ENCODE measurements at places on chromosomes 7 and 10.

DNA sequence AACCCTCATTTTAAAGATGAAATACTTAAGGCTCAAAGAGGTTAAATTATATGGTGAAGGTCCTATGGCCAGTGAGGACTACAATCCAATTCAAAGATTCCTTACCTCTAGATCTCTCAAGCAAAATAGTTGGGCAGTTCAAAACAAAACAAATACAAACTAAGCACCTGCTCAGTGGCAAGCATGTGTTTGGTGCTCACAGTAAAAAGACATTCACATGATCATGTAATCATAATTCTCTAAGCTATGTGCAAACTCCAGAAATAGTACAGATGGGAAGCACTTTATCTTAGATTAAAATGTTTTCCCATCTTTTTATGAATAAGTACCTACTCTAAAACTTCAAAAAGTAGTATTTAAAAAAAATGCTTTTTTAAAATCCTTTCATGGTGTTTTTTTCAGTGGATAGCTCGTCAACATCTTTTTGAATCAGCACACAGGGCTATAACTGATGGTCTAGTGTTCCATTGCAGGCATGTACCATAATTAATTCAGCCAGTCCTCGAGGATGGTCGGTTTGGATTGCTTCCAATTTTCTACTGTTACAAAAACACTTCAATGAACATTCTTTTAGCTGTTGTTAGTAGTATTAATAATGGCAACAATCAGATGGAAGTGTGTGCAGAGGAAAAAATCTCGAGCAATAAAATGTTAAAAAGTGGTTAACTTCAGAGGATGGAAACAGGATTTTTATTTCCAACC lies 58.4 kb downstream of the CHCHD3 start:
- no peak for DNase-seq

- DNase-seq: no peak
Measured at GRCh38 chr7:36116347-36117202, 36.5 kb upstream of the EEPD1 start.

GRCh38 chr10:77077316-77077945 lies 560.2 kb downstream of the KCNMA1 start:
- no peak for DNase-seq

DNA sequence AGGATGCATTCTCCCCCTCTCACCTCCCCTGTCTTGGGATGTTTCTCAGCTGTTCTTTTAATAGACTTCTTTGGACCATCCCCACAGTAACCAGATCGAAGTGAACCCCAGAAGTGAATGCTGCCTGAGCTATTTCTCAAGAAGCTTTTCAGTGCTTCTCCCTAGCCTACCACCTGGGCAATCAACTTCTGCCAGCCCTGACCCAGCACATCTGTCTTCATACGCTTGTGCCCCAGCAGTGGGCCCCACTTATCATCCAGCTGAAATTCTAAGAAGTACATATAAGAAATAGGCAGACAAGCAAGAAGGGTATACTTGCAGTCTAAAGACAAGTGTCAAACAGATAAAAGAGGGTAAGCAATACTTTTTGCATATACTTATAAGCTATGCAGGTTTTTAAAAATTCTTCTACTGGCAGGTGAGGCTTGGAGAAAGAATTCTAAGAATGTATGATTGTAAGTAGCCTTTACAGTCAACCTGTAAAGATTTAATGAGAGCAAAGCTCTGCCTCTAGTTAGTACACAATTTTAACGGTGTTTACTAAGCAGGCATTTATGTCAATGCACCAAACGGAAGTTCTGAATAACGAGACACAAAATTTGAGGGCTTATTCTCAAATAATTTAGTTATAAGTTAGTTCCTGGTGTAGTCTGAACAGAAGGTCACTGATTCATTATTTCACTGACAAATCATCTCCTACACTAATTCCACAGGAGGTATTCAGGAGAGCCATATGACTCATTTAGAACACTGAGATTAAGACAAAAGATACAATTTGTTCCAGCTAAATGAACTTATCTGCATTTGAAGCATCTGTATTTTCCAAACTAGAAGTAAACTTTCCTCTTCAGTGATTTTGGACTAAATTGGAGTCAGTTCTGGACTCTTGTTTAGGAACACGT lies 83.3 kb downstream of the RNLS start:
- no peak for DNase-seq

DNA sequence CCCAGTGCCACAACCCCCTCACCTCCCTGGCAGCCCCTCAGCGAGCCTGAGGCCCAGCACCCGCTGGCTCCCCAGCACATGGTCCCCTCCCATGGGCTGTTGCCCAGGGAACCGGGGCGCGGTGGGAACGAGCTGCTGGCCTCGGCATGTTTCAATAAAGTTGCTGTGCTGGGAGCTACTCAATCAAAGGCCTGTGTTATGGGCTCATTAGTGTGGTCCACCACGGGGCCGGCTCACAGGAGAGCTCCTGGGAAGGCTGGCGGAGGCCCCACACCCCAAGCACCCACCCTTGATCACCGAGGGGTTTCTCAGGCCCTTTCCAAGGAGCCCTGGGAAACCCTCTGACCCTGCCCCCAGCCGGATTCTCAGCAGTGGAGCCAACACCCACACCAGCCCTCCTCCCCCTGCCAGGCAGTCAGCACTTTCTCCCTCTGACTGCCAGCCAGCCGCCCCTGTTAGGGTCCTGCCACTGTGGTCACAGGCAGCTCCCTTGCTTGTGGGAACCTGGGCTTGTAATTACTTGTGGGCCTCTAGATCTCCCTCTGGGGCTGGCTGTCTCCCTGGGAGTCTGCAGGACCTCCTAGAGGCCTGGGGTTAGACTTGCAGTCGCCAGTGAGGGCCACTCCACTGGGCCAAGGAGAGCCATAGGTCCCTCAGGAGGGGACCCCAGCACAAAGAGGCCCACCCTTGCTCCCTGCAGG lies 24.8 kb upstream of the TRIM8 start:
- peak; percentile 28 for DNase-seq

GRCh38 chr10:84328418-84329195 lies at the start of gene CCSER2:
Gene CCSER2, plus strand, starts transcription at chr10:84328589. Its CDS starts 42,464 bp downstream, at chr10:84371053.
- DNase-seq: peak; percentile 90

DNA sequence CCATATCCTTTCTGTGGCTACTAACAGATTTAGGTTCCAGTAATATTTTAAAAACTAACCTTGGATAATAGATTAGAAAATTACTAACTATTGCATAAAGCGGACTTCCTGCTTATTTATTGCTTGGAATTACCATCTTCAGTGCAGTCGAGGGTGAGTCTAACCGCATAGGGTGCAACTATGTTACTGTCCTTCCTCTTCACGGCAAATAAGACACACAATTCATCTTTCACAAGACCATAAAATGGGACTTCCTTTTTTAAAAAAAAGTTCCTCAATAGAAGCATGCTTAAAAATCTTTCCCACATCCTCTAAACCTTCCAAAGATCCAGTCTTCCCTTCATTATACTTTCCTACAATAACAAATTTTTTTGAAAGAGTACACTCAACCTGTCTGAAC lies 2.1 kb downstream of the SLC25A40 start:
- DNase-seq: no peak

DNA sequence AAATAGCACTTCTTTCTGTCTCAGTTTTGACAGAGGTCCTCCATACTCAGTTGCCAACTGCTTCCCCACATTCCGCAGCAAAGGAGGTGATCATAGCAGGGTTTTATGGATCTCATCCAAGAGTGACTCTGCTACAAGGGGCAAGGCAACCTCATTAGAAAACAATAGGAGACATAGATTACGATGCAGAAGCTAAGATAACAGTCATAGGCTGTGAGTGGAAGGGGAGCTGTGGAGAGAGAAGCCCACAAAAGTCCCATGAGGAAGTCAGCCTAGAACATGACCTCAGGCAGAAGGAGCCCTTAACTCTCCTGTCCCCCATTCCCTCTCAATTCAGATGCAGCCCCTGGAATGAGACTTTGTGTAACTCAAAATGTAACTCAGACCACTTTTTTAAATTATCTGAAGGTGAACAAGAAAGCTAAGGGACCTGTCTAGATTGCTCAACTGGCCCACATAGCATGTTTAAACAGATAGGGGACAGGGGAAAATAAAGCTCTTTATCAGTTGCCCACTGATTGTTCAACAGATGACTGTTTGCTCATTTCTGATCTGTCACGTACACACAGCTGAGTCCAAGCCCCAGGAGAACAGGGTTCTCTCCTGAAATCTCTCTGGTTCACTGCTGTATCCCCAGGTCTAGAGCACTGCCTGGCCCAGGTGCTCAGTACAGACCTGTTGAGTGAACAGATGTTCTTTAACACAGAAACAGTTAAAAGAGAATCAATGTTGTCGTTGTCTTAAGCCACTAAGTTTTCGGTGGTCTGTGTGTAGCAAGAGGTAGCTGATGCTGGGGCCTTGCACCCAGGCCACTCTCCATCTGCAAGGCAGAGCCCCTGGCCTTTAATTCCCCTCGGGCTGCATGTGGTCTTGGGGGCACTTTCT lies 1.5 kb upstream of the NCOA4 start:
- DNase-seq: no peak

DNA sequence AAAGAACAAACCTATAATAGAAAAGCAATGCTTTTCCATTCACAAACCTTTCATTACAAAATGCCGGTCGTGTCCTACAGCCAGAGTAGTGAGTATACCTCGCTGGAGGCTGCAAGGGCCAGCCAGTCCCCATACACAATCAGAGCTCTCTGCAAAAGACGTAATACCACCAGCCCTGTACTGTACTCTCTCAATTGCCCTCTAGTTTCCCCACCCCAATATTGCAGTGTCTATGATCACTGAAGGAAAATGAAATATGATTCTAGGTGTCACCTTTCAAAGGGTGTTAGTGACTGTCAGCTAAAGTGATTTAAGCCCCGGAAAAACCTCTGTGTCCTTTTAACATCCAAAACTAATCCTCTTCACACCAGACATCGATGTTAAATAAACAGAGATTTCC lies 24.8 kb downstream of the PLXNA4 start:
- DNase-seq: no peak

GRCh38 chr10:114175667-114176066 lies 1.7 kb upstream of the CCDC186 start:
- DNase-seq: no peak

GRCh38 chr10:818010-818409 lies 113.5 kb downstream of the LARP4B start:
- no peak for DNase-seq
